NCI-H1092 treated with DMSO at 0.1 percent for 48 hours (cell line): ENCODE measurements at places on chromosomes 1 and 21.
A peak's percentile ranks its signal among the peaks of the same experiment; 100 is the strongest.

- no peak for DNase-seq
These were observed 42.1 kb downstream of the CAMSAP2 start for GRCh38 chr1:200780545-200781369.

GRCh38 chr1:196960854-196961253 is 16.5 kb upstream of the CFHR5 start:
- DNase-seq = no peak

GRCh38 chr1:18324246-18324645 is 156.5 kb upstream of the KLHDC7A start:
- no peak for DNase-seq

DNA sequence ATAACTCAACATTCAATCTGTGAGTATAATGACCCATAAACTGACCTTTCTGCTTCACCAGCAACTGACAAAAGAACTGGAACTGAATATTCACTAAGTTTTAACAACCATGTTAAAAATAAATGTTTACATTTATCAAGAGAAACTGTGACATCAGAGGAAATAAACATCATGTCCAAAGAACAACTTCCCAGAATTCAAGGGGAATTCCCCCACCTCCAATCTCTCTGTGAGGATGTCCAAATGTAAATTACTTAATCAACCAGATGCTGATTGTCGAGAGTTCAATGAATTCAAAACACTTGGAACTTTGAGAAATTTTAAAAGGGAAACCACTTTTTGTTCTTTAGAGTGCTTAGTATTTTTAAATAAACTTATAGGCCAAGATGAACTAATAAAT is 365.6 kb upstream of the ADGRL2 start:
- DNase-seq = no peak

GRCh38 chr1:33660244-33660643 is 187.8 kb downstream of the ZSCAN20 start:
- peak; percentile 68 for DNase-seq

- DNase-seq = no peak
These were observed 499.6 kb upstream of the C1orf87 start for GRCh38 chr1:60573121-60573520.
